Common myeloid progenitor, CD34-positive (primary cell): ENCODE measurements at places on chromosomes 11 and 22.
A peak's percentile ranks its signal among the peaks of the same experiment; 100 is the strongest.

GRCh38 chr11:67492069-67492727 lies 9.4 kb downstream of the AIP start:
- no peak for DNase-seq

DNA sequence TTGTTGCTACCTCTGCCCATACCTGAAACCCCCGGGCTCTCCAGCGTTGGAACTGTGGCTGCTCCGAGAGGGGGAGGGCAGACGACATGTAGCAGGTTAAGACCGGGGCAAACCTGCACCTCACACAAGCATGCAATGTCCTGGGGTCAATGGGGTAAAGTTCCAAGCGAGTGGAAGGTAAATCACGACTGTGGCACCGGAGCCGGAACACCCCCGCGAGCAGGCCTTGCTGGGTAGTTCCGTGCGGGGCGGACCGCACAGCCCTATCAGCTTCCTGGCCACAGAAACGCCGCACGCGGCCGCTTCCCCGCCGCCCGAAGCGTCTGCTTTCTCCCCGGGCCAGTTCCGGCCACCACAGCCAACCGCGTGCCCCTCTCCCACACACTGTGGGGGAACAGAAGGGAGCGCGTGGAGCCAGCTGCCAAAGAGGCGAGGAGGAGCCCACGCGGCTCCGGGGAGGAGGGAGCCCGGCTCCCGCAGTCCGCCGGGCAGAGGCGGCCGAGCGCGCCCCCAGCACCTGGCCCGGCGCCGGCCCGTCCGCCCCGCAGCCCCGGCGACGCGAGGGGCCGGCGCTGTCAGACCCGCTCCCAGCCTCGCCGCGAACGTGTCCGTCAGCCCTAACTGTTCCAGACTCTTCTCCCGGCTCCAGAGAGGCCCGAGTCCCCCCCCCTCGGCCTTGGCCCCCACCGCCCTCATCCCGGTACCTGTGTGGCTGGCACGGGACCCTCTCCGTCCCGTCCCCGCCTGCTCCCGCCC lies 1.6 kb downstream of the SPTBN2 start:
- peak; percentile 73 for DNase-seq

- DNase-seq, result peak; percentile 59
Observed at GRCh38 chr11:57514538-57515331, 767 bp downstream of the SLC43A1 start.

DNA sequence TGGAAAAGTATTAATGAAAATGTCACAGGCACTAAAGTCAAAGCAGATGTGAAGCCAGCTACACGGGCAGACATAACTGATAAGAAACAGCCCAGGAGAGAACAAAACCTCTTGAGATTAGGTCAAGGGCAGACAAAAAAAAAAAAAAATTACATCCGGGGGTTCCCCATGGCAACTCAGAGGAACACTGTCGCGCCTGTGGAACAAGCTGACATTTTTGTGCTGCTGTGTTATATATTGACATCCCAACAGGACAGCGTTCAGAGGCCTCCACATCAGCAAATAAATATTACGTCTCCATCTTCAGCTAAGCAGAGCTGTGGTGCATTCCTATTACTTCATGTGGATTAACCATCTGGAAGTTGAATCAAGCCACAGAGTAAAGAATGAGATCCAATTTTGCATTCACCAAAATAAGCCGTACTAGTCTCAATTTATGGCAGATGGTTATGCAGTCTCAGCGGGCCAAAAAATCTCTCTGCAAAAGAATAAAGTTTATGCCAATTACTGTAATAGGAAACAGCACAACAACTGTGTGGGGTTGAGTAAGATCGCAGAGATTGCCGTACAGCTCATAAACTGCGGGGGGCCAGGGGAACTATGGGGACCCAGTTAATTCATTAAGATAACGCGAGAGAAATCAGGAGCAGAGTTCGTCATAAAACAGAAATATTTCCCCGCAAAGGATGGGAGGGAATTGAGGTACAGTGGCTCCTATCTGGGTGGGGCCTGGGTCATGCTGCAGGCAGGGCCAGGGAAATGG lies 41.3 kb upstream of the MN1 start:
- DNase-seq, result no peak

GRCh38 chr11:82720267-82721065 lies 13.2 kb downstream of the FAM181B start:
- DNase-seq, result no peak

- no peak for DNase-seq
Observed at GRCh38 chr11:61870541-61871031, 20.8 kb downstream of the FADS3 start.

- DNase-seq, result no peak
Observed at GRCh38 chr11:96191752-96192151, 151.2 kb downstream of the MAML2 start.

DNA sequence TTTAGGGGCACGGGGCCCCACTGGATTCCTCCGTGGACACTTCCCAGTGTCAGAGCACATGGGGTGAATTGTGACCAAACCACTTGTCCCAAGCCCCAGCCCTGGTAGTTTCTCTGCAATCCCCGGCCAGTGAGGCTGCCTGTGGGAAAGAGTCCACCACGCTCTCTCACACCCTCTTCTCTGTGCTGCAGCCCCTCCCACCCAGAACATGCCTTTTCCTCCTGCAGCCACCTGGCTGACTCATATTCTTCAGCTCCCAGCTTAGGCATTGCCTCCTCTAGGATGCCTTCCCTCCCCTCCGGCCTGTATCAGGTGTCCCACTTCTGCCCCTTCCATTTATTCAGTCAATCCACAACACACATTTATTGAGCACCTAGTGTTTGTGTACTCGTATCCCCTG lies 5.4 kb upstream of the RPS6KB2 start:
- no peak for DNase-seq

DNA sequence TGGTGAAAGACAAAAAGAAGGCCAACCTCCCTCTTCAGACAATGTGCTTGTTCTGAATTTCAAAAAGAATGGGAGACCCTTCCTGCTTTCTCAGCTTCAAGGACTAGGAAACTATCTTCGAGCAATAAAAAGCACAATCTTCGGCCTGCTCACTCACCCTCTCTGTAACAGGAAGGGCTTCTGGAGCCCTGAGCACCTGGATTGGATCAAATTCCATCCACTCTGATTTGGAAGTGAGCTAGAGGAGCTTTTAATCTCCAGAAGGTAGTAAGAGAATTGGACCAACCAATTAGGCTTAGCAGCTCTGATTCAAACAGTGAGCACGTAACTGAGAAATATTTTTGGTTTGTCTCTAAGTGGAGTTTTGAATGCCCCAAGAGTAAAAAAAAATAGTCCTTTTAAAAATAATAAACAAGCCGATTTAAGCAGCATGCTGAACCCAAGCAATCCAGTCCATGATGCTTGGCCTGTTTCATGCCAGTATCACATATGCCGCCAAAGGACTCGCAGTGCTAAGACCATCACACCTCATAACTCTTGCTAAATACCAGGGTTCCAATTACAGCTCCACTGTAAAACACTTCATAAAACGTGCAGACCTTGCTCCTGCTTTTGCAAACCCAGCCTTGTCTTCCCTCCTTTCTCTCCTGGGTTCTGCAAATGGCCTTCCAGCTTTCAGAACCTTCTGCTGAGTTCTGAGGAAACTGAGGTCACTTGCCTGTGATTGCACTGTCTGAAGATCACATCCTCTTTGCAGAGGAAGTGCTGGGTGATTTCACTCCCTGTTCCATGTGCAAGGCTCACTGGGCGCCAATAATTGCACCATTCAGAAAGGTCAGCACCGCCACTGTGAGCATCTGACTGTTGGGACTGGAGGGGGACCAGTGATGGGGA lies 74.4 kb downstream of the SLC1A2 start:
- no peak for DNase-seq

GRCh38 chr22:34709641-34710040 lies 356.3 kb upstream of the ISX start:
- no peak for DNase-seq

DNA sequence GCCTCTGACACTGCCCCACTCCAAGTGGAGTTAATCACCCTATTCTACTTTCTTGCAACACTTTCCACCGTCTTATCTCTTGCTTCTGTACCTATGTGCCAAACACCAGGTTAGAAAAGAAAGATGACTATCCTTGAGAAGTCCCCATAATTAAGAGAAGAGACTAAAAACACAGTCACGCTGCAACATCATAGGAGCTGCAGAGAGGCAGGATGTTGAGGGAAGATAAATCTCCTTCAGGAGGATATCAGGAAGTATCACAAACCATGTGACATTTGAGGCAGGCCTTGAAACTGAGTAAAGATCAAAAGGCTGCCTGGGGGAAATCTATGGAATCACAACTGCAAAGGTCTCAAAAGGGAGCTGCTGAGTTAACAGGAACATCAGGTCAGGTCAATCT lies 24.8 kb downstream of the GAB2 start:
- no peak for DNase-seq

GRCh38 chr22:19713245-19713644 lies 1.1 kb upstream of the SEPTIN5 start:
- DNase-seq, result no peak

GRCh38 chr11:32099516-32099915 lies 8.6 kb downstream of the RCN1 start:
- DNase-seq, result no peak

DNA sequence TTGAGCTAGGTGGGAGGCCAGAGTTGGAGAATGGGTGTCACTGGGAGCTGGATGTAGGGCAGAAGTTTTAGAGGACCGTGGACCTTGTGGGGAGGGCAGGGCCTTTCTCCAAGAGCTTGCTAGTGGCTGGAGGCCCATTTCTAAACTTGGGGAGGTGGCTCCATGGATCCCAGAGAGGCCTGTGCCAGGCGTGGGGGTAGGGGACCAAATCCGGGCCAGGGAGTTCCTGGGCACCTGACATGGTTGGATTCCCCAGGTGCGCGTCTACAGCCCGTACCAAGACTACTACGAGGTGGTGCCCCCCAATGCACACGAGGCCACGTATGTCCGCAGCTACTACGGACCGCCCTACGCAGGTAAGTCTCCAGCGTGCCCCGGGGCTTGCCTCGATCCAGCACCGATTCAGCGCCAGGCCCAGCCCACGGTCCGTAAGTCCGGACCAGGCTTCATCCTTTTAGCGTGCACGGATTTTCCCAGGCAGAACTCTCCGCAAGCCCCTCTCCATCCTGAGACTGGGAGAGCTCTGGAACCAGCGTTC lies 14.2 kb downstream of the PLEKHB1 start:
- no peak for DNase-seq

DNA sequence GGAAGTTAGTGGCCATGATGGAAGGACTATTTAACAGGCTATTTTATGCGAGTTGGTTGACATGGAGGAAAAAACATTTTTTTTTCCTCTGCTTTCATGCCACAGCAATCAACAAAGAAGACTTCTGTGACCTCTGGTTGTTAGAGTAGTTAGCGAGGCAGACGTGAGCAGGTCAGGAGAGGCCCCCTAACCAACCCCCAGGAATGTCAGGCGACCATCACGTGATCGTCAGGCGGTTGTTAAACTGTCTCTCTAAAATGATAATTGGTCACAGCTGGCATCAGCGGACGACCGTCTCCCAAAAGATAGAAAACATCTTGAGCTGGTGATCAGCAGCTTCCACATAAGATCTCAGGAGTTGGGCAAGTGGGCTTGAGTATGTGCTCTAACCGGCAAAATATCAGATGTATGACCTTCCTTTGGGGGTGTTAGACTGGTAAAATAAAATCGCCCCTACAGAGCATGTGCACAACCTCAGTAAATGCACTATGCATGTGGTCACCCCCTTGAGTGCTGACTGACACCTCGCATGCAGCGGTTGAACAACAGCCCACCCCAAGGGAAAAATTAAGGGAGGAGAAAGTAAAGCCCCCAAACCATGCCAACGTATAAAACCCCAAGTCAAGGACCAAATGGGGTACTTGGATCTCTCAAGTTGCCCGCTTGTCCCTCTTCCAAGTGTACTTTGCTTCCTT lies 20.9 kb upstream of the NARS2 start:
- no peak for DNase-seq

DNA sequence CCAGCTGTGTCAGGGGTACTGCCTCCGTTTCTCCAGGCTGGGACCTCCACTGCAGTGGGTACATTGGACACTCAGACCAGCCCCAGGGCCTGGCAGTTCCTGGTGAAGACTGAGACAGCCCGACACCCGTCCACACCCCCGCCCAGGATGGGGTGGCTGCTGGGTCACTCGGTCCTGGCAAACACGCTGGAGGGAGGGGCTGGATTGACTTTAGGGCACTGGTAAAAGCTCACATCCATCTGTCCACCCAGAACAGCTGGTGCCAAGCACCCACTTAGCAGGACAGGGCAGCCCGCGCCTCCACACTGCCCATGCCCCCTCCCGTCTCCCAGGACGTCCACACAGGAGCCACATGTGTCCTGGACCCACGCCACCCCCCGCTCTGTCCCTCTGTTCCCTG lies 10.7 kb upstream of the TBX1 start:
- no peak for DNase-seq

DNA sequence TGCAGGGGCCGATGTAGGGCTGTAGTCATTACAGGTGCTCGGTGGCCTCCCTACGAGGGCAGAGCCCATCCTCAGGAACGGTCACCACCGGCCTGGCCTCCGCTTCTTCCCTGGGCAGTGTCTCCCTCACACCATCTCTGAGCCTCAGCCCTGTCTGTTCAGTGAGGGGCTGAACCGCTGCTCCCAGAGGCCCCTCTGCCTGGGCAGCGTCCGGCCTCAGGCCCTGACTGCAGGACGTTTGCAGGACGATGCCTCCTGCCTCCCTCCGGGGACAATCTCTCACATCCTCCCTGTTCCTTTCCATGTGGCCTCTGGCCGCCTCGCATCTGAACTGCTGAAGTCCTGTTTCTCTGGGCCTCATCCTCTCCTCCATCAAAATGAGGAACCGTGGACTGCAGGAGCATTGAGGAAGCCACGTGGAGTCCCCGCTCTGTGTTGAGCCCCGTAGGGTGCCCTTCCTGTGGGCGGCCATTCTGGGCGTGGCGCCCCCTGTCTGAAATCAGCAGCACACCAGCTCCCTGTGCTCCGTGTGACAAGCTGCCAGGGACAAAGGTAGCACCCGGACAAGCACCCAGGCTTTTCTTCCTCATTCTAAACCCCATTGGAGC lies 933.5 kb downstream of the BRD1 start:
- peak; percentile 3 for DNase-seq

DNA sequence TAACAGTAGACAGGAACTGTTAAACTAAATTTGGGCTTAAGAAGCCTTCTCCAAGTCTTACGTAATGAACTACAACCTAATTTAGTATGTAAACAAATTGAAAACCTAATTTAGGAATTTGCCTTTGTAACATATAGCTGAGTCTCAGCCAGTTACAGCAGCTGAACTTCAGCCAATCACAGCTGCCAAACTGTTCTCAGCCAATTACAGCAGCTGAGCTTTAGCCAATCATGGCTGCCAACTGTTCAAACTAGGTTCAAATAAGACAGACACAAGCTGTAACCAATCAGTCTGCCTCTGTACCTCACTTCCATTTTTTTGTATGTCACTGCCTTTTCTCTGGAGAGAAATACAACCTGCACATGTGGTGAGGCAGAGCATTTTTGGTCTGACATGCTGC lies 95.0 kb upstream of the CD44 start:
- DNase-seq, result peak; percentile 59

DNA sequence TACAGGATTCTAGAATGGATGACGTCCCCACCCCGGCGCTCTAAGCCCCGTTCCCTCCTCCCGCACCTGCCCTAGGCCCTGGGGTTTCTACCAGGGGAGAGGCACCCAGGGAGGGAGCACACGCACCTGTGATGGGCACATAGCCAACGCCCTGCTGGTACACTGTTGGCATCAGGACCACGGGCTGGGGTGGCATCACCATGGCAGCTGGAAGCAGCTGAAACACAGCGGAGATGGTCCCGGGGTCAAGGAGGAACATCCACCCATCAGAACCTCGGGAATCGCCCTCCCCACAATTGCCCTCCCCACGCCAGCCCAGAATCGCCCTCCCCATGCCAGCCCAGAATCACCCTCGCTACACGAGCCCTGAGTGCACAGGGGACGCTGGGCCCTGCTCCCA lies 23.6 kb downstream of the TOLLIP start:
- no peak for DNase-seq
